DND-41 (cell line): ENCODE measurements at places on chromosomes 2 and 18.

- no peak for DNase-seq
Measured at GRCh38 chr2:88188748-88189147, 18.6 kb downstream of the THNSL2 start.

DNA sequence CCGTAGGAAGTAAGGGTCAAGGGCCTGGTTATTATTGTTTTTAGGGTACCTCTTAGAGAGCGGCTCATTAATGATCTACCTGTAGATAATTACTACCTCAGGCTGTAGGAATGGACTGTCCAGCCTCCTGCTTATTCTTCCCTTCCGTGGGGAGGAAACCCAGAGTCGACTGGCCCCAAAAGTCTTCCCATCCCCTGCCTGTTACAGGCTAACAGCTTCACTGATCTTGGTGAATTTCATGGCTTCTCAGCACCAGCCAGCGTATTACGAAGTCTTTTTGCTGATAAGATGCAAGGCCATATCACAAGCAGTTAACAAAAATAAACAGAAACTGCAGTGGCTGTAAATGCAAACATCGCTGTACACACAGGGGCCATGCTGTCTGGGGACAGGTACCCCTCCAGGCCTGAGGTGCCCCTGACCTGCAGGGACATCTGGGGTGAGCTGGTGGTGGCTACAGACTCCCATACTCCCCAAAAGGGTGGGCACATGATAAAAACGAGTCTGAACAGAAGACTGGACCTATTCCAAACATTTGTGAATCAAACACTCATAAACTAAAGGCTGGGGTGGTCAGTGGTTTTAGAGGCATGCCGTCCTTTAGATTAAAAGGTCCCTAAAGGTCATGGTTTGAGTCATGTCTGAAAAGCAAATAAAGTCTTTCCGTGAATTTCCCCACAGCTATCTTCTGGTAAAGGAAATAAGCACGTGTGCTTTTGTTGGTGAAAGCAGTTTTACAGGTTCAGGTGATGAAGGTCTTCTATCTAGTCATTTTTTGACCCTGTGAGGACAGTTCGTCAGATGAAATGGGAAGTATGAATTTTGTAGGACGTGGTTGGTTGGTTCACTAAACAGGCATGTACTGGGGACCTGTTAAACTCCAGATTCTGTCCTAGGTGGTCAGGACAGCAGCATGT lies 36.7 kb downstream of the TTC39C start:
- DNase-seq: no peak

- no peak for DNase-seq
Measured at GRCh38 chr18:9539283-9539682, 64.0 kb downstream of the RALBP1 start.

GRCh38 chr2:228700638-228701037 lies 519.2 kb upstream of the SPHKAP start:
- no peak for DNase-seq

DNA sequence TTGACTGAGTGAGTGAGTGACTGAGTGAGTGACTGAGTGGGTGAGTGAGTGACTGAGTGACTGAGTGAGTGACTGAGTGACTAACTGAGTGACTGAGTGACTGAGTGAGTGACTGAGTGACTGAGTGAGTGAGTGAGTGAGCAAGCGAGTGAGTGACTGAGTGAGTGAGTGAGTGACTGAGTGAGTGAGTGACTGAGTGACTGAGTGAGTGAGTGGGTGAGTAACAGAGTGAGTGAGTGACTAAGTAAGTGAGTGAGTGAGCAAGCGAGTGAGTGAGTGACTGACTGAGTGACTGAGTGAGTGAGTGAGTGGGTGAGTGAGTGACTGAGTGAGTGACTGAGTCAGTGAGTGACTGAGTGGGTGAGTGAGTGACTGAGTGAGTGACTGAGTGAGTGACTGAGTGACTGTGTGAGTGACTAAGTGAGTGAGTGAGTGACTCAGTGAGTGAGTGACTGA lies 11.9 kb downstream of the MAL start:
- no peak for DNase-seq

- peak; percentile 15 for DNase-seq
Measured at GRCh38 chr2:24076849-24077534, 866 bp upstream of the SF3B6 start.

- no peak for DNase-seq
Measured at GRCh38 chr2:168114619-168115018, 132.8 kb downstream of the STK39 start.

DNA sequence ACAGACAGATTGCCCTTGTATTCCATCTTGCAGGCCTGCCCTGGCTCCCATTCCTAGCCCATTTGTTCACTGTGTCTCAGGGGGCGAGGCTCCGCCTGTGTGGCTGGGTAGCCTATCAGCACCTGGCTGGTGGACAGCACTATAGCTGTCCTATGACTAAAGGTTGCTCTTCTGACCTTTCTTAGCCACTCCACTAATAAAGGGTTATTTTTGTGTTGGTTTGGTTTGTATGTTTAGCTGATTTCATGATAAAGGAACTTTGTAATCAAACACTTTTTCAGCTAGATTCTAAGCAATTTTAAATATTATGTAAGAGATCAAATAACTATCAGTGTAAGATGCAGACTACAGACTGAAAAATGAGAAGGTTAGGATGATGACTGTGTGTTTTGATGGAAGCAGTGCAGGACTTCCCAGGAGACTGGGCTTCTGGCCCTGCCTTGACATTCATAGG lies 72.2 kb downstream of the CRIM1 start:
- DNase-seq: no peak

- no peak for DNase-seq
Measured at GRCh38 chr2:40348038-40348437, 103.9 kb downstream of the SLC8A1 start.

GRCh38 chr2:80050246-80050645 lies 254.3 kb downstream of the LRRTM1 start:
- no peak for DNase-seq

GRCh38 chr18:3721771-3722648 lies 272.0 kb downstream of the TGIF1 start:
- DNase-seq: no peak

- no peak for DNase-seq
Measured at GRCh38 chr2:71926876-71927756, 220.5 kb downstream of the CYP26B1 start.

GRCh38 chr2:207226671-207227061 lies 60.9 kb upstream of the KLF7 start:
- no peak for DNase-seq

DNA sequence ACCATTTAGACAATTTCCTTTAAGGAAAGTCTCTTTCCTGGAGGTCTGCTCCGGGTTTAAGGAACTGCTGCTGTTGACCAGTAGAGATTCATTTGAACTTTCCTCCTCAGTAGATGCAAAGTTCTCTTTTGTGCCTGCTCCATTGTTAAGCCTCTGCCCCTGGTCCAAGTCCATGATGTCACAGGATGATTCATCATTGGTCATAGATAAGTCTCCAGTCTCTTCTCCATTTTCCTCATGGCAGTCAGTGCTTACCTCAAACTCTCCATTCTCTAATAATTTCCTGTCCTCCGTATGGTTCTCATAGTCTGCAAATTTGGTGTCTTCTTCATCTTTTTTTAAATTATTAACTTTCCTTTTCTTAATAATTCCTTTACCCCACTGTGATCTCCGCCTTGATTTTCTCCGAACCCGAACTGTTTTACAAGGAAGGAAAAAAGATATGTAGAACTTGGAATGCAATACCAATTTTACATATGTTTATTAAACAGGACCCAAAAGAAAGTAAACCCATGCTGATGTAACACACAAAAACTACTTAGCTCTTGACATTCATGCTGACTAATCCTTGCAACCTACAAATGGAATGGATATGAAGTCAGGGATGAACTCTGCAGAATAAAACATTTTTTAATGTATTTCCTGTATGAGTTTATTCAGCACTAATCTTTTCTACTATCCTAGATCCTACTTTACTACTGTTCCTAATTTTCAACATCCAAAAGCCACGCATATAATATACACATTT lies 169.1 kb downstream of the ATAD2B start:
- DNase-seq: no peak

- DNase-seq: no peak
Measured at GRCh38 chr2:137493261-137493660, 471.0 kb upstream of the HNMT start.

GRCh38 chr2:222989431-222989830 lies 62.6 kb upstream of the KCNE4 start:
- no peak for DNase-seq

GRCh38 chr2:80136338-80136737 lies 168.2 kb downstream of the LRRTM1 start:
- no peak for DNase-seq

- no peak for DNase-seq
Measured at GRCh38 chr2:222319586-222320435, 21.0 kb upstream of the PAX3 start.

- no peak for DNase-seq
Measured at GRCh38 chr2:169072163-169072925, 3.0 kb downstream of the DHRS9 start.

DNA sequence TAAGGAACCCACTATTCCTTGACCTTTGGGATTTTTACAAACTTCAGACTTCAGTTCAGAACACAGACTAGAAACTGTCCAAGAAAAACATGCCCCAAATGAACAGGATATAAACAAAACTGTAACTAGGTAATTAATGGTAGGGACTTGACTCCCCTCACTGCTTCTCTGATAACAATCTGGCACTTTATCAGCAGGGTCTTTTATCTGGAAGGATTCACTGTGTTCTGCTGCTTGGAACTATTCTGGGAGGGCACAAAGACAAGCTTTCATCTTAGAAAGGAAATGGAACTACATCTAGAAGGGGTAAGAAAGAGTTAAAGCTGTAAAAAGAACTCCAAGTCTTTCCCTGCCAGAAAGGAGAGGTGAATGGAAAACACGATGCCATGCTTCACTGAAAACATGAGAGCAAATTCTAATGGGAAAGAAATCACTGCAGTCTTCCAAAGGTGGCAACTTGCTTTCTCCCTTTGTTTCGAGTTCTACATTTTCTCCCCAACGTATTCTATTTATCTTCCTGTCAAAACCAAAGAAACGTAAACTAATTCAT lies 181.2 kb downstream of the THADA start:
- no peak for DNase-seq

GRCh38 chr18:36366994-36367839 lies 69.7 kb downstream of the FHOD3 start:
- DNase-seq: no peak

DNA sequence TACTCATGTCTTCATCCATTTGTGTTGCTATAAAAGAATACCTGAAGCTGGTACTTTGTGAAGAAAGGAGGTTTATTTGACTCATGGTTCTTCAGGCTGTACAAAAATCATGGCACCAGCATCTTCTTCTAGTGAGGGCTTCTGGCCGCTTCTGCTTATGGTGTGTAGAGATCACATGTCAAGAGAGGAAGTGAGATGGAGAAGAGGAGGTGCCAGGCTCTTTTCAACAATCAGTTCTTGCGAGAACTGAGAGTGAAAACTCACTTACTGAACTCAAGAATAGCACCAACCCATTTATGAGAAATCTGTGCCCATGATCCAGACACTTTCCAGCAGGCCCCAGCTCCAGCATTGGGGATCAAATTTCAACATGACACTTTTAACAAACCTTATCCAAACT lies 30.0 kb upstream of the BARD1 start:
- no peak for DNase-seq

DNA sequence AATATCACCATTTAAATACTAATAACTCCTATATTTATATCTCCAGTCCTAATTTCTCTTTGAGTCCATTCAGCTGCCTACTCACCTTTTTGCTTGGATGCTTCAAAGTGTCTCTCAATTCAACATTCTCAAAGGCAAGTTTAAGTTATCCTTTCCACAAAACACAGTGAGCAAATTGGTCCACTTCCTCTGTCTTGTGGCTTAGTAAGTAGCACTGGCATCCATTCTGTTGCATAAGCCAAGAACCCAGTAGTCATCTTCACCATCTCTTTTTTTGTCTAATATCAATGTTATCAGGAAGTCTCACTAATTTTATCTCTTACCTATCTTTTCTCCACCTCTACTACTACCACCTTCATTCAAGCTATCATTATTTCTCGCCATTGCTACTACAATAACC lies 27.4 kb upstream of the IL1RL1 start:
- no peak for DNase-seq

GRCh38 chr2:10042301-10043161 lies 819 bp upstream of the KLF11 start:
- DNase-seq: no peak

DNA sequence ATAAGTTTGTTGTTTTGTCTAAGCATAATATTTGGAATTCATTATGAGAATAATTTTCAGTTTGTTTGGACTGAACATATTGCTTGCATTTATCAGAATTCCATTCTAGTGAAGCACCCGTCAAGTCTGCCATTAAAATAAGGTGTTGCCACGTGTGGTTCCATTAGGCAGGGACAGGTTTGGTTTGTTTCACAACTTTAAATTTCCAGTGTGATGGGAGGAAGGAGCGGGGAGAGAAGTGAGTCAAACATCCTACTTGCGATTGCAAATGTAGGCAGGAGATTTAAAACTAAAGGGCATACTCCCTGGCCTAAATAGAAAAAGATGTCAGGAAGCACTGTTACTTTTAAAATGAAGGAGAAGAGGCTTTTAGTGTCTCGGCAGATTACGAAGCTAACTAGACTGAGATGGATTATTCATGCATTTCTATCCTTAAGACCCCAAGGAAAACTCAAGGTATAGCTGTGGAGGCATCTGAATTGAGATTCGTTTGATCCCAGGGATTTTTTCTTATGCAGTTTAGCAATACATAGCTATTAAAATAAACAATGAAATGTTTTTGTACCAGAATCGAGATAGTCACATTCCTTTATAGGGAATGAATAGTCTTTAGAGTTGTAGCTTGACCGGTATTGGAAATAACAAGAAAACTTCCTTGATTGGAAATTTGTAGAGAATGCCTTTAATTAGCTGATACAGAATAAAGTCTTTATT lies 19.8 kb downstream of the GRHL1 start:
- DNase-seq: no peak

- DNase-seq: peak; percentile 76
Measured at GRCh38 chr2:177689623-177690022, 297.1 kb downstream of the AGPS start.

- DNase-seq: no peak
Measured at GRCh38 chr18:2914185-2914880, 67.5 kb downstream of the EMILIN2 start.

GRCh38 chr2:68089961-68090360 lies 27.2 kb upstream of the C1D start:
- no peak for DNase-seq

- DNase-seq: no peak
Measured at GRCh38 chr2:38672445-38673391, 6.8 kb downstream of the GALM start.
